ENCODE measurements at places on chromosomes 11 and 22.

DNA sequence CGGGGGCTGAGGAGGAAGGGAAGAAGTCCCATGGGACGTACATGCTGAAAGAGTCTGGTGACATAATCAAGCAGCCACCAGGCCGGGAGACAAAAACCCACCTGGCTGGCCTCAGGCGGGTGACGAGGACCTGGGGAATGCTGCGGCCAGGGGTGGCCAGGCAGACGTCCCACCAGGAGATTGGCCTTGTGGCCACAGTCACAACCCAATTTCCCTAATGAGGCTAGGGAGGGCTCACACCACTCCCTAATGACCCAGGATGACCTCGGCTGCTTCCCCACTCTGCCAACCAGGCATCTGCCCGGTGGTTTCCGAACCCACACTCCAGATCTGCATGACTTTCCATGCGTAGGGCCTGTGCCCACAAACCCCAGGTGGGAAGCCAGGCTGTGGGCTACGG, 66.9 kb downstream of the SCUBE1 start:
- DNase-seq, result no peak

- no peak for DNase-seq
These were observed 3.8 kb upstream of the OR5A2 start for GRCh38 chr11:59429924-59430516.

DNA sequence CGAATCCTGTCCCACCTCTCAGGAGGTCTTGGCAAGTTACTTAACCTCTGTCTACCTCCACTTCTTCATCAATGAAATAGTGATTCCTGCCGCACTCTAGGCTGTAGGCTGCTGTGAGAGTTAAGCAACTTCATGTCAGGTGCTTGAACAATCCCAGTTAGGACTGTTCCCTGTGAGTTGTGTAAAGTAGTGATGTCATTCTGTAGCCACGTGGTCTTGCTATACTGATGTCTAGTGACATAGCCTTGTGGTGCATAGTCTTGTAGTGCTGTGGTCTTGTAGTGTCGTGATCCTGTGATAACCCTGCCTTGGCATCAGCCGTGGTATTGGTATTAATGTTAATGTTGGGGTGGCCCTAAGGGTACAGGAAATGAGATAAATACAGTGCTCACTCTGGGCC, 30.3 kb upstream of the PRR5 start:
- DNase-seq, result no peak

GRCh38 chr11:128939591-128939990, 3.1 kb downstream of the TP53AIP1 start:
- DNase-seq, result no peak

DNA sequence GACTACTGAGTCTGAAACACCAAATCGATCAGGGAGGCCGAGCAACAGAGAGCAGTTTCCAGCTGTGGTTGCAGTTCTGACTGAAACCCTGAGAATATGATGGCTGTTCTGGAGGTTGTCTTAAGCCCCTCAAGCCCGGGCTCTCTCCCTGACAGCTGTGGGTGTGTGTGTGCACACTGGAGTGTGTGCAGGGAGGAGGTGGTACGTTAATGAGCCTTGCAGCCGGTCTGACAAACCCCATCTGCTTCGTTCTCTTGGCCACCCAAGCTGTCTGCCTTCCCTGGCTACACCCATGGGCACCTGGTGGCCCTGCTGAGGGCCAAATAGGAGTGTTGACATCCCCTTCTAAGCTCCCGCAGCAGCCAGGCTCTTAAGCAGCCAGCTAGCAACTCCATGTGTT, 189.8 kb downstream of the KIRREL3 start:
- no peak for DNase-seq

GRCh38 chr11:16685914-16686313, 52.5 kb upstream of the C11orf58 start:
- no peak for DNase-seq

GRCh38 chr11:63478896-63479295, 12.1 kb downstream of the PLAAT5 start:
- no peak for DNase-seq

DNA sequence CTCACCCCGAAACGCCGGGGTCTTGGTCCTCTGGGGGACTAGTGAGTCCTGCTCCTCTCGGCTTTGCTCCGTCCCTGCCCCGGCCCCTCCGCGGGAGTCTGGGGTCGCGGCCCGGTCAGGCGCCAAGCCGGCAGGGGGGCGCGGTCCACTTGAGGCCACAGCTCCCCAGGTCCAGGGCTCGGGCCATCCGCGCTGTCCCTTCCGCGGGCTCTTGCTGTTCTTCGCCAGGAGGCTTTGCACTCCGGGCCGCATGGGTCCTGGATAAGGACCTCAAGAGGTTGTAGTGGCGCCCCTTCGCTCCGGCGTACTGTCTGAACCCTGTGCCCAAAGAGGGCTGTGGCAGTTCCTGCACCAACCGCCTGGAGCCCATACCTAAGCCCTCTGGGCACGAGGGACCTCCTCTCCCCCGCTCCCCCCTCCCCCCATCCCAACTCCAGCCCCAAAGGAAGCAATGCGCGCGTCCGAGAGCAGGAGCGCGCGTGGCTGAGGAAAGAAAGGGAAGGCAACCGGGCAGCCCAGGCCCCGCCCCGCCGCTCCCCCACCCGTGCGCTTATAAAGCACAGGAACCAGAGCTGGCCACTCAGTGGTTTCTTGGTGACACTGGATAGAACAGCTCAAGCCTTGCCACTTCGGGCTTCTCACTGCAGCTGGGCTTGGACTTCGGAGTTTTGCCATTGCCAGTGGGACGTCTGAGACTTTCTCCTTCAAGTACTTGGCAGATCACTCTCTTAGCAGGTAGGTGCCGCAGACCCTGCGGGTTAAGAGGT, at the start of gene ADM:
TSS of gene ADM (plus strand) at position 579 of the 767 bp plus-strand sequence. CDS start 628 bp downstream, outside the sequence.
- DNase-seq, result peak; percentile 46

- no peak for DNase-seq
These were observed 5.6 kb upstream of the KIAA0930 start for GRCh38 chr22:45246060-45246985.

- no peak for DNase-seq
These were observed 3.4 kb downstream of the SIK2 start for GRCh38 chr11:111605681-111606080.

- DNase-seq, result no peak
These were observed 372.5 kb downstream of the TENM4 start for GRCh38 chr11:79068356-79068755.

DNA sequence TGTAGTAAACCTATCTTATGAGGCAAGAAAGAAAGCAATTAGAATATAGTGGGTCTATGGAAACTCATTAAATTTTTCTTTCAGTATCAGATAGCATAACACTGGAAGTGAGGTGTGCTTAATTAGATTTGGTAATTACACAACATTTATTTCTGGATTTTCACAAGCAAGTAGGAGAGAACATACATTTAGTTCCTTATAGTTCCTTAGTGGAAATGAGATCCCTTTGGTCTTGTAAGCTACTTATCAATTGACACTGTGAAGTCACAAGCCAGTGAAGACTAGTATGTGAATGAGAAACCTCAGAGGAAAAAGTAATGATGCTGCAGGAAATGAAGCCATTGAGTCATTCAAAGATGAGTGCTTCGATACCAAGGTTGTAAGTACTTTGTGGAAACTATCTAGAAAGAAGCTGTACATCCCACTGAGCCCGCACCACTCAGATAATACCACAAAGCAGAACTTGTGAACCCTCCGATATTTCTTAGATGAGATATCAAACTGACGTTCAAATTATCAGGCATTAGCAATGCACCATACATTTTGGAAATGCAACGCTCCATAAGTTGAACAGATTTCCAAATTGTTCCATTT, 53.5 kb downstream of the ENTHD1 start:
- DNase-seq, result peak; percentile 6

- DNase-seq, result no peak
These were observed 42.2 kb downstream of the CYTH4 start for GRCh38 chr22:37324340-37325038.

DNA sequence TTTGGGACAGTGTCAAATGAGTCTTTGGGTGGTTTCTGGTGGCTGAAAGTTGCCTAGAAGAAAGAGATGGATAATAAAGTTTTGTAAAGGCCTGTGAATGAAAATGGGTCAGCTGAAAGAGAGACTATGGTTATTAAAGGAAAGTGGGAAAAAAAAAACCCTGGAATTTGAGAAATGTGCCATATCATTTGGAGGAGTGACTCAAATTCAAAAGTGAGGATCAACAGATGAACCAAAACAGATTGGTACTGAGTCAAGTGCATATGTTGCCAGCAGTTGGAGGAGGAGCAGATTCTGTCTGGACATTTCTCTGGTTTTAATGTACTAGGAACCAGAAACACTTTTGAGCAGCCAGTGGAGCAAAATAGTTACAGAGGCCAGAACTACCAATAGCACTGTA, 339.8 kb downstream of the KCNA4 start:
- DNase-seq, result no peak

DNA sequence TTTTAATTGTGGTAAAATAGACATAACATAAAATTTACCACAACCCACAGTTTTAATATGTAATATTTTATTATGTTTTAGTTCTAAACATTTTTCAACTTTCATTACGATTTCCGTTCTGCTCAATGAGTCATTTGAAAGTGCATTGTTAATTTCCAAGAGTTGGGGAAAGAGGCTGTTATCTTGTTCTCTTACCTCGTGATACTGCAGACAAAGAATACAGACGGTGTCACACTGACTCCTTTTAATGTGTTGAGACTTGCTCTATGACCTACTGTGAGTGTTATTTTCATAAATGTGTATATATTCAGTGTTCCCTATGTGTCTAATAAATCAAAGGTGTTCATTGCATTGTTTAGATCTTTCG, 10.8 kb upstream of the RAC2 start:
- DNase-seq, result no peak

GRCh38 chr22:38345782-38346181, 28.5 kb upstream of the CSNK1E start:
- DNase-seq, result no peak

GRCh38 chr11:85961930-85962363, 106.8 kb downstream of the CCDC83 start:
- no peak for DNase-seq

GRCh38 chr11:11522591-11522990, 99.2 kb downstream of the GALNT18 start:
- DNase-seq, result no peak

- DNase-seq, result no peak
These were observed 228.6 kb downstream of the BRD1 start for GRCh38 chr22:49599039-49599438.

DNA sequence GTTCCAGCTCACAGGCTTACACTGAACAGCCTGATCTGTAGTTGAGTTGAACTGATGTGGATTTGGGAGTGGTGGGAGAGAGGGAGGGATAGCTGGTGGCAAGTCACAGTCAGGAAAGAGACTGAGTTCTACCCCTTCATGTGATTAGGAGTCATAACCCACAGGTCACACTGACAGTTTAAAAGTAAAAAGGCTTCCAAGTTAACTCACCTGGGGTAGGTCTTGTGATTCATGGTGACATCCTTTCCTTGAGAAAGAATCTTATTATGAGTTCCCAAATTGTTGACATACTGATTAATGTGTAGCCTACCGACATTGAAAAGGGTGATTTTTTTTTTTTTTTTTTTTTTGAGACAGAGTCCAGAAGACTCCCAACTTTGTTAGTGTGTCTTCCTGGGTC, 5.4 kb downstream of the IZUMO1R start:
- DNase-seq, result no peak

Measured in stimulated activated naive CD4-positive, alpha-beta T cell (primary cell).